ENCODE measurements at places on chromosomes 3 and 15.

DNA sequence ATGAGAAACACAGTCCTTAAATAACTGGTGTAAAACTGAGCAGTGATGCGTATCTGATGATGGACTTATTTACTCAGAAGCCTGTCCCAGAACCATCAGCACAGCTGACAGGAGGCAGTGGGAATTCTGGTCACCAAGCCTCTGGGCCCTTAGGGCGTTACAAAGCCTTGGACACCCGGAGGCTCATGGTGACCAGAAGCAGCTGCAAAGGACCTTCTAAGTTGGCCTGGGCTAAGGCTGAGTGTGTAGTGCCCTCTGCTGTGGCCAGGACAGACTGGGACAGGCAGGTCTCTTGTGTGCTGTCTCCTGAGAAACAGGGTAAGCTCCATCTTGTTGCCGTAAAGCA, 168.9 kb downstream of the ATP10A start:
- no peak for DNase-seq

DNA sequence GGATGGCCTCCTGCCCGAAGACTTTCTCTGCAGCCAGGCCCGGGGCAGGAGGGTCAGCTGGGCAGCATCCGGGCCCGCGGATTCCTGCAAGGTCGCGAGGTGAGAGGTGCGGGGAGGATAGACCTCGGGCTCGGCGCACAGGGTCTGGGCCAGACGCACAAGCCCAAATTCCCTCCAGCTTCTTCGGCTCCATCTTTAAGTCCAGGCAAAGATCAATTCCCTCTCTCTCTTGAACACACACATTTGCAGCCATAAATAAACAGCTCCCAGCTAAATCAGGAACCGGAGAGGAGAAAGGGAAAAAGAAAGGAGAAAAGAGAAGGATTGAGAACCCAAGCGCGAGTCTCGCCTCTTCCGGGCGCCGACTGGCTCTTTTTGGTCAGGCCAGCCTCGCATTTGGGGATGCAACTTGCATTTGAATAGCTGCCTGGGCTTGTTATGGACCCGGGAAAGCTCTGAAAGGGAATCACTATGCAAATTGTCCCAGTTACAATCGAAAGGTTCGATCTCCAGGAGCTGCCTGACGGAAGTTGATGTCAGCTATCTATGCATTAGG, 14.5 kb upstream of the ONECUT1 start:
- DNase-seq: no peak

GRCh38 chr3:81291586-81291985, 469.9 kb downstream of the GBE1 start:
- no peak for DNase-seq

- DNase-seq: no peak
Measured at GRCh38 chr3:94082391-94082937, 19.6 kb downstream of the NSUN3 start.

DNA sequence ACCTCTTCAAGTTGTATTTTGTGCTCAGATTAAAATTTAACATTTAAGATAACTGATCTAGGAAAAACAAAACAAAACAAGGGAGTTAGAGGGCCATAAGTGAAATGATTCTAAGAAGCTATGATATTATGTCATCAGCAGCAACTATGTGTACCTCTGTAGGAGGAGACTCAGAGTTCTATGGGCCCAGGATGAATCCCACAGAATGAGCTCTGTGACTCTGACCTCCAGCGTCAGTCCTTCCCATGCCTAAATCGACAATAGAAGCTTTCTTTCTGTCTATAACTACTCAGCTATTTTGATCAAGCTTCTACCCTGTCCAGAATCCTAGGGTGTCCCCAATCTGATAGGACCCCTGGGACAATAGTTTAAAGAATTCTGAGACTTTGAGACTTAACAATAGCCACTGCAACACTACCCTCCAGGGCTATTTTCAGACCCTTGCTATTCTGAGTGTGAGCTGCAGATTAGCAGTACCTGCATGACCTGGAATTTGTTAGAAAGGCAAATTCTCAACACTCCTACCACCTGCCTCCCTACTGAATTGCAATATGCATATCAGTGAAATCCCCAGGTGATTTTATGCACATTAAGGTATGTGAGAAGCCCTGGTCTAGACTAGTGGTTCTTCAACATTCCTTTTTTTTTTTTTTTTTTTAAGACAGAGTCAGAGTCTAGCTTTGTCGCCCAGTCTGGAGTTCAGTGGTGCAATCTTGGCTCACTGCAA, 66.7 kb downstream of the ARHGAP31 start:
- DNase-seq: no peak

DNA sequence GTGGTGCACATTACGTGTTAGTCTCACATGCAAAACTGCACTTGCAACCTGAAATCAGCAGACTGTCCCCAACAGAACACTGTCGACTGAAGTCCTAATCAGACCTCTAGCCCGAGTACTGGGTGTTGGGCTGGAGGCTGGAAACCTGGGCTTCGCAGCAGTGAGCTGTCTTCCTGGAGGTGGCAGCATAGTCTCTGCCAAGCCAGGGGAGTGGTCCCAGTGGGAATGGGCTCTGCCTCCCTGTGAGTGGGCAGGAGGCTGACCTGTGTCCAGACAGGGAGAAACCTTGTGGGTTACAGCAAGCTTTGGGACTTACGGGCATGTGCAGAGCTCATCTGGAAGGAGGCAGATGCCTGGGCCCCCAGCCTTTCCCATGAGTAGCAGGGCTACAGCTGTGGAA, 38.2 kb upstream of the MYZAP start:
- DNase-seq: no peak

GRCh38 chr3:118267588-118267987, 767.1 kb downstream of the IGSF11 start:
- no peak for DNase-seq

- no peak for DNase-seq
Measured at GRCh38 chr3:73401059-73401458, 223.7 kb downstream of the PDZRN3 start.

- no peak for DNase-seq
Measured at GRCh38 chr15:78565951-78566774, 843 bp downstream of the CHRNA5 start.

GRCh38 chr3:181683563-181683962, 28.2 kb upstream of the SOX2 start:
- DNase-seq: no peak

DNA sequence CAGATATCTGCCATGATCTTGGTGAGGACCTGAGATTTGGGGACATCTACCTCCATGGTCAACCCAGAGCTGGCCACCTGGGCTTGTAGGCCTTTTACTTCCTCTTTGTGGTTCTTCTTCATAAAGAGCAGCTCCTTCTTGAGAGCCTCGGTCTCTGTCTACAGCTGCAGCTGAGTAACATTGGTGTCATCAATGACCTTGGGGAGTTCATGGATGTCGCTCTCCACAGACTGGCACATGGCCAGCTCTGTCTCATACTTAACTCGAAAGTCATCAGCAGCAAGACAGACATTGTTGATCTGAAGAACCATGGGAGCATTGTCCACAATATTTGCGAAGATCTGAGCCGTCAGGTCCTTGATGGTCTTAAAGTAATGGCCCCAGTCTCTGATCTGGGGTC, 15.7 kb upstream of the RASA2 start:
- no peak for DNase-seq

DNA sequence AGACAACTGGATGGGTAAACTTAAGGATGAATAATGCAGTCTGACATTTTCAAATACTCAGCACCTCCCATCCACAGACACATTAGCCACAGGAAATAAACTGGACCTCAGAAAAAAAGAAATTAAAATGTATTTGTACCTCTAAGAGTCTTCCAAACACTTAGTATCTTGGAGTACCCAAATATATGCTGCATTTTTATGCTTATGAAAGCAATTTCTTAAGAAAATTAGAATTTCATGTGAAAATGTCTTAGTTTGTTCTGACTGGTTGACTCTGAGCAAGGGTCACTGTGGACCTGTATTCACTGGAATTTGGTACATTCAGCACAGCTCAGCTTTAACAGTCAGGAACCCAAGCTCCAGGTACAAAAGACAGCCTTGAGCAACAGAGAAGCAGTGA, 216.2 kb upstream of the UBE2E2 start:
- no peak for DNase-seq

Measured in NCI-H446 treated with DMSO at 0.1 percent for 48 hours (cell line).